NCI-H446 (cell line): ENCODE measurements at places on chromosomes 6 and 20.

DNA sequence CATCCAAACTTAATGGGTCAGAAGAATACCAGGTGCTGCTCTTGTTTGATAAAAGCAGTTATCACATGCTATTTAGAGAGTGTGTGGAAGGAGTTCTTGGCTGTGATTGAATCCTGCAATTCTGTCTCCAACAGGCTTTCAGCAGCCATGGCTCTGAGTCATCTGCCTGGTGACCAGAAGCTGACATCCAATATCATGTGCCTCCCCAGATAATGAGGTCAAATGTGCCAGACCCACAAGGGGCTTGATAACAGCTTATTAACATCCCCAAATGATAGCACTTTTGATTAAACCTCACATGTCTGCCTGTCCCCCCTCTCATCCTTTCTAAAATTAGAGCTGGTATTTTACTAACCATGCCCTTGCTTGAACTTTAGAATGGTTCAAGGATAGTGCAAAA lies 175.7 kb upstream of the PLN start:
- no peak for DNase-seq

DNA sequence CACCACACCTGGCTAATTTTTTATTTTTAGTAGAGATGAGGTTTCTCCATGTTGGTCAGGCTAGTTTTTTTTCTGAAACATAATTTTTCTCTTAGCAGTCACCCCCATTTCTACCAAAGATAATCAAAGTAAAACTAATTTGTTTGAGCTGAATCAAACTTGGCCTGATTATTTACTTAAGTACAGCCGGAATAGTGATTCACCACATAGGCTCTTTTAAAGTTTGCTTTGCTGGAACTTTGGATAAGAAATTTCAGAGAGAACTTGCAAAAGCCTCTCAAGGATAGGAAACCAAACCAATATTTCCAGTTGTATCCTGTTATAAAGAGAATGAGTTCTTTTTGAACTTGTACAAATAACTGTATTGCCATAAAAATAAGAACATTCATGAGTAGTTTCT lies 105.0 kb upstream of the SYNCRIP start:
- DNase-seq, result no peak

GRCh38 chr20:6311841-6312655 lies 189.2 kb upstream of the FERMT1 start:
- DNase-seq, result no peak

- DNase-seq, result no peak
These were observed 32.4 kb upstream of the TIAM2 start for GRCh38 chr6:154962753-154963152.

- no peak for DNase-seq
These were observed 165.6 kb downstream of the ATXN1 start for GRCh38 chr6:16595514-16596120.

- no peak for DNase-seq
These were observed 13.2 kb upstream of the AHCY start for GRCh38 chr20:34316196-34316814.

DNA sequence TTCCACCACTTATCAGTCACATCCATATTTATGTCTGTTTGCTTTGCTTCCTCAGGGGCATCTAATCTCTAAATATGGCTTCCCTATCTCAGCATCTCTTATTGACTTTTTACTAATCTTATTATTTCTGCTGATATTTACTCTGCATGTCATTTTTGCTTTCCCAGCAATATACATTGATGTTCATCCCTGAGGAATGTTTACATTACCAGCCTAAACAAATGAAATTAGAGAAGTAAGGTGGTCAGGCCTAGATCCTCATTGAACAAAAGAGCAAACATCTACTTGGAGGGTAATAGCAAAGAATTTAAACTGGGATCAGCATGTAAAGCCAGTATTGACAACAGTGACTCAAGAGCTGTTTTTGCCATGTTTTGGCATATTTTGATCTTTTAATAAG lies 546.4 kb downstream of the MMUT start:
- no peak for DNase-seq

DNA sequence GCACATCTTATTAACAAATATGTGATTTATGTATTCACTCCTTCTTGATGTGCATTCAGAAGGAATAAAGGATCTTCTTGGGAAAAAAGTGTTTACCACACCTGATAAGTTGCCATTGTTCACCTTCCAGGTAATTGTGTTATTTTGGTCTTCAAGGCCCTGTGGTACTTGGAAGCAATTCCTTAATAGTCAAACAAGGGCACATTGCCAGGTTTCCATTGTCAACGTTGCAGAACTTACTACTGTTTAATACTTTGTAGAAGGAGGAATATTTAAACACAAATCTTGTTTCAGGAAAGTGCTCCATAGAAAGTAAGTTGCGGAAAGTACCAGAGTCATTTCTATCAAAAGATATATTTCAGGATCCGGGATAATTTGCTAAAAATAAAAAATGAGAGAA lies 129.5 kb upstream of the SGK1 start:
- no peak for DNase-seq

DNA sequence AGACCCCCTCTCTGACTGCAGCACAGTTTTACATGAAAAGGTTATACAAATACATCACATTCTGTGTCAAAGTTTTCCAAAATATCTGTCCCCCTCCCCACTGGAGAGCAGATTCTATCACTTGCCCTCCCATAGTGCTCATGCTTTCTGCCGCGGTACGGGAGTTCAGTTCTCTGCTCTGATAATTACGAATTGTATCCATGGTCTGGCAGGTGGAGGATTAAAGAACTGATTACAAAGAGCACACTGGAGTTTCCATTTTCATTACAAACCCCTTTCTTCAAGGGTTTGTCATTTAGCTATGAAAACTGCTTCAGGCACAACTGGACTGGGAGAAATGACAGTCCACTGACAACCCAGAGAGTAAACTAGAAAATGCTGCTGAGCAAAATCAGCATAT lies 166.0 kb downstream of the PDSS2 start:
- DNase-seq, result no peak

- no peak for DNase-seq
These were observed 4.3 kb upstream of the GFRA4 start for GRCh38 chr20:3667434-3668037.

- DNase-seq, result no peak
These were observed 83.9 kb downstream of the SOD2 start for GRCh38 chr6:159608961-159609651.

- DNase-seq, result no peak
These were observed 250.3 kb upstream of the PLN start for GRCh38 chr6:118297821-118298220.

DNA sequence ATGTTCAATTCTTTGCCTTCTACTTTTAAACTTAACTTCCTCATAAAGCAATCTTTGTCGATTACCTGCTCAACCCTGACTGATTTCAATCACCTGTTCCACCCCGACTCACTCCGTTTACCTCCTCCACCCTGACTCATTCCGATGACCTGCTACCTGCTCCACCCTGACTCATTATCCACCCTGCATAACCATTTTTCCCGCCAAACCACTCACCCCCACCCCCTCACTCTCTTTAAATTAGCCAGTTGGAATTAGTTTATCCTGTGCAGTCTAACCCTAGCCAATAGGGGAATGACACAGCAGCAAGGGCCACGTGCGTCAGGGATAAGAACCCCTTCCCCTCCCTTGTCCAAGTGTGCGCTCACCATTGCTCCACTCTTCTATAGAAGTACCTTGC lies 56.7 kb upstream of the MRAP2 start:
- no peak for DNase-seq

- DNase-seq, result no peak
These were observed 7.3 kb upstream of the ARHGAP18 start for GRCh38 chr6:129717277-129717676.

DNA sequence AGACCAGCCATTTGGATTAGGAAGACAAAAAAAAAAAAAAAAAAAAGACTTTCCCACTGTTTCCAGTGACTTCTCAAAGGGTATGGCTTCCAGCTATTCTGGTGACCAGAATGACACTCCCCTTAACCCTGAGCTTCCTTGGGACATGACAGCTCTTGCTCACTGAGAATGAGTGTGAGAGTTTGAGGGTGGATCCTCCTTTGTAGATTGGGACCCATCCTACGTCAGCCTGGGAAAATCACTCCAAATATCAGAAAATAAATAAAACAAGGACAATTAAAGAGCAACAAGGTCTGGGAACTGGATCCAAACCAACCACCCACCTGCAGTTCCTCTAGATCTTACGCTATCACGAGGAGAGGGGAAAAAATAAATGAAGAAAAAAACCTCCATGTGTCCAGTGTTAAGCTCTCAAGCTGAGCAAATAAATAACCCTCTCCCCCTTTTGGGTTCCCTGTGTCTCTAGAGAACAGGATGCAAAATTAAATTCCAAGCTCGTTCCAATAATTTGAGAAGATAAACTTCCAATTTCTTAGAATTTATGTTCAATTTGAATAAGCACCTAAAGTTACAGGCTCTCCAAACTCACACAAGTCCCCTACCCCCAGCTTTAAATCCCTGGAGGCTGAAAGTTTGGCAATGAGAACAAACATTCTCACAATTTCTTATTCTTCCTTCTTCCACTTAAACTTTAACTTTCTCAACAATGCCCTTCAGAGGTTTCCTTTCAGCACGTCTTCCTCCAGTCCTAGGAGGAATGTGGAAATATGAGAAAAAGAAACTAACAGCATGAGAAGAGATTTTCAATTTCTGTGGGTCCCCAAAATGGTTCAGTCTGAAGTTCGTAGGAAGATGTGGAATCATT lies 170.2 kb downstream of the MTFR2 start:
- no peak for DNase-seq

DNA sequence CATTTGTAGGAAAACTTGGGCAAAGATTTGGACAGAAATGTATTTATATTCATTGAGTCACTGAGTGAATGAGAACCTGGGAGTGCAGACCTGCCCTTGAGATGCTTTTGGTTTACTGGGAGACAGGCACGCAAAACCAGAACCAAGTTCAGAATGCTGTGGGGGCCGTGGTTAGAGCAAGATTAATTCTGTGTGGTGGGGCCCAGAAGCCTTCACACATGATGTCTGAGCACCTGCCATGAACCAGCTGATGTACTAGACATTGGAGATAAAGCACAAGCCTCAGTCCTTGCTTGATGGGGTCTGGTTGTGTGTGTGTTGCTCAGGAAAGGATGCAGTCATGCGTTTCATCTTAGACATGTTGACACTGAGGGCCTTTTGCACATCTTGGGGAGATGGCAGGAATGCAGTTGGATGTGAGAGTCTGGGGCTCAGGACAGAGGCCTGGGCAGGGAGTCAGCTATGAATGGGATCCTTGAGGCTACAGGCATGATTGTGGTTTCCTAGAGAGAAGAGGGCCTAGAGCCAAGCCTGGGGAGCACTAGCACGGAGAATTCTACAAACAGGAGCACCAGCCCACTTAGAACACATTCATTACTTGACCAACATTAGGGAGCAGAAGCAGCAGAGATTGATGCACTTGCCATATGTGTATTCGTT lies 114.3 kb upstream of the TMEM181 start:
- no peak for DNase-seq

DNA sequence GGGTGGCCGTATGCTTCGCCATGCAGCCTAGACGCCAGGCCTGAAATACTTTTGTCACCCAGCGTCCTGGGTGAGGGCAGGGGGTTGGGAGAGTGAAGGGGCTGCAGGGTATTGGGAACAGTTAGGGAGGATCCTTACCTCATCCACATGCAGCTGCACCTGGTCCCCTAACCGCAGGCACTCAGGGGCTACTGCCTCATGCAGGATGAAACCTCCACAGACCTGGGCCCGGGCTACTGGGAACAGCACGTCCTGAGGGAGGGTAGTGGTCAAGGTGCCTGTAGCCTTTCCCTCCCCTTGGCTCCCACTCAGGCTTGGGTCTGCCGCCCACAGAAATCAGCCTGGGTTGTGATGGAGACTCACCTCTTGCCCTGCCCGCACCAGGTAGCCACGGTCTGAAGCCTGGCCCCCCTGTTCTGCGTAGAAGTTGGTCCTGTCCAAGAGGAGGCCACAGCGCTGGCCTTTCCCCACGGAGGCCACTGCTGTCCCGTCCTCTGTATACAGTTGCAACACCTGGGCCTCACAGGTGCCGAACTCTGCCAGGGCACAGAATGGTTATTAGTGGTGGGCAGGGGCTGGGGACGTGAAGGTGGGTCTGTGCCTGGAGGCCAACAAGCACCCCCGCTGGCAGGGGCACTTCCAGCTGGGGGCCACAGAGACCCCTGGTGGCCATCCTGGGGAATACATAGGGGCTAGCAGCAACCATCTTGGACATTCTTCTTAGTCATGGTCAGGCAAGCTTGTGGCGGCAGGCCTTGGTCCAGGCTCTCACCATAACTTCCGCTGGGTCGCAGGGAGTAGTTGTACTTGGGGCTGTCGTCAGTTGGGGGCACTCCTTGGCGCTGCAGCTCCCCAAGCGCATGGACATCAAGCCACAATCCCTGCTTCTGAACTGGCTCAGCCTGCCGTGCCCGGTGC lies 8.6 kb downstream of the AARS2 start:
- no peak for DNase-seq

DNA sequence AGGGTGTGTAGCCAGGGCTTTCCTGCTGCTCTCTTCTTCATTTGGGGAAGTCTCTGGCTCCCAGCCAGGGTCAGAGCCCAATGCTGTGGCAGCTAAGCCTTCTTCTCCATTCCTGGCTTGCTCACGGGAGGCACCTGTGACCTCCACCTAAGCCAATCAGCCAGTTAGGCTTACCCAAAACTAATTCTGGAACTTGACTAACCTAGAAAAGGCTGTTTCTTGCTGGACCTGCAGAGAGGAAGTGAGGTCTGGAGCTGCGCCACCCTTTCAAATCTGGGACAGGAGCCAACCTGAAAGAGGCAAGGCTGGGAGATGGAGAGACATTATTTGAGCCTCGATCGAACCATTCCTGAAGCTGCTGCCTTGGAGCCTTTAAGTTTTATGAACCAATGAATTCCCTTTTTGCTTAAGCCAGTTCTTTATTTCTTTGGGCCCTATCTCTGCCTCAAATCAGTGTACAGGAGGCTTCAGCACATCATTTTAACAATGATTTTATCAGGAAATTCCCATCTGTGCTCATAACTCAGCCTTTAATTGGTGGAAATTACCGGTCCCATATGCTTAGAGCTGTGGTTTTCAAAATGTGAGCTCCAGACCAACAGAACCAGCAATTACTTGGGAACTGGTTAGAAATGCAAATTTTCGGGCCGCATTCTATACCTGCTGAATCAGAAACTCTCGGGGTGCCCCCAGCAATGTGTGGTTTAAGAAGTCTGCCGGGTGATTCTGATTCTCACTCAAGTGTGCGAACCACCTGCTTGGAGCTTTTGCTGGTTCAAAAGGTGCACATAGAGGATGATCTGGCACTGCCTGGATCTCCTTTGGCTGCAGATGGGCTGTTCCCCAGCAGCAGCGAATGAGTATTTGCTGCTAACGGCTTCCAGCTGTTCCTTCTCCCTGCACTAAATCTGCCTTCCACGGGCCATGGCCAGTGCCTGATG lies 97.4 kb upstream of the RNF24 start:
- DNase-seq, result peak; percentile 35

GRCh38 chr20:41697861-41698559 lies 79.8 kb upstream of the CHD6 start:
- peak; percentile 64 for DNase-seq

GRCh38 chr6:135937106-135937505 lies 85.6 kb downstream of the PDE7B start:
- peak; percentile 87 for DNase-seq
